ENCODE measurements at places on chromosomes 1 and 21.

DNA sequence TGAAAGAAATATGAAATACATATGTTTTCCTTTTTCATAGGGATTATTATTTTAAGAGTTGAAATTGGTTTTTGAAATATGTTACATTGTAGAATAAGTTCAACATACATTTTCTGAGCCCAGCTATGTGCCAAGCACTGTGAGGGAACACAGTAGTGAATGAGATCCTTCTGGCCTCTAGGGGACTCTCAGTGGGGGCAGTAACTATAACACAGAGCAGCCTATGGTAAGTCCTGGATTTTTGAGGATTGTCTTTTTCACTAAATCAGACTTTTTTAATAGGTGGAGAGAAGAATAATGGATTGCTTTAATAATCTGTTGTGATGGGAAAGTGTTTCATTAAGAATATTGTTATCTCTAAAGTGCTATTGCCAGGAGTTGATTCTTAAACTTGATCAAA is 2.4 kb downstream of the DNAJC6 start:
- no peak for DNase-seq

DNA sequence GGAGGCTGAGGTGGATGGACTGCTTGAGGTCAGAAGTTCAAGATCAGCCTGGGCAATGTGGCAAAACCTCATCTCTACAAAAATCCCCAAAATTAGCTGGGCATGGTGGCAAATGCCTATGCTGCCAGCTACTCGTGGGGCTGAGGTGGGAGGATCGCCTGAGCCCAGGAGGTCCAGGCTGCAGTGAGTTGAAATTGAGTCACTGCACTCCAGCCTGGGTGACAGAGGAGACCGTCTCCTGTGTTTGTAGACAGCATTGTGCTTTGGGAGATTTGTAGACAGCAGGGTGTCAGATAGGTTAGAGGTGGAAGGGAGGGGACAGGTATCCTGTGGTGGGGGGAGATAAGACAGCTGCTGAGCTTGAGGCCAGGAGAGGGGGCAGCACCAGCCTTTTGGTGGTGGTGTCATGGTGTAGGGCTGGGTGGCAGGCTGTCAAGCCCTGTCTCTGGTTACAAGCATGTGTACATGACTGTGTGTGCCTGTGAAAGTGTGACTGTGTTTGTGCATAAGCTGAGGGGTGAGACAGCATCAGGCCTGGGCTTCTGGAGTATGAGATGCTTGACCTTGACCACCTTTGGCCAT is 15.2 kb downstream of the PPFIA4 start:
- no peak for DNase-seq

DNA sequence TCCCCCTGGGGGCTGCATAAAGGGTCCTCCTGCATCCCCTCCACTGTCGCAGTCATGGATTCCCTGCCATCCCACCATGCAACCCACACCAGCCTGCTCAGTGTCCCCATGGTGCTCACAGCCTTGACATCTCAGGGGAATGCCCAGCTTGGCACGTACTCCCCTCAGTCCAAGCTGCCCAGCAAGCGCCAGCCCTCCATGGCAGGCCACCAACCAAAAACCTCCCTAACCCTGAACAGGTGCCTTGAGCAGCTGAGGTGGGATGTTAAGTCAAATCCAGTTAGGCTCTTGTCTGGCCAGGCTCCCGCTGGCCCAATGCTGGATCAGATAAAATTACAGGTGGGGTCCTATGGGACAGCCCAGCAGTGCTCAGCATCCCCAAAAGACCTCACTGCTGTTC is 341 bp downstream of the VTCN1 start:
- no peak for DNase-seq

GRCh38 chr1:195475568-195475967 is 1132.7 kb downstream of the KCNT2 start:
- no peak for DNase-seq

DNA sequence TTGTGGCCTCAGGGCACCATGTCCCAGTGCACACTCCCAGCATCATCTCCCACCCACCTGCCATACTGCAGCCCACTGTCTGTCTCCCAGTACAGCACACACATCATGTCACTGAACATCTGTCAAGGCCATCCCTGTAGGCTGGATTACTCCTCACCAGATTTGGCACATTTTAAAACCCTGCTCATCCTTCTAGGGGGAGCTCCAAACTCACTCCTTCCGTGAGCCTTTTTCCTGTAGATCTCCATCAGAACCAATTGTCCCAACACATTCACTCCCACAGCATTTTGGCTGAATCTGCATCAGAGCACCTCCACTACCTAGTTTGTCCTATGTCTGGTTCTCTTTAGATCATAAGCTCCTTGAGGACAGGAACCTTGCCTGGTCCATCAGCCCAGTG is 58.6 kb upstream of the GRIK3 start:
- DNase-seq: no peak

DNA sequence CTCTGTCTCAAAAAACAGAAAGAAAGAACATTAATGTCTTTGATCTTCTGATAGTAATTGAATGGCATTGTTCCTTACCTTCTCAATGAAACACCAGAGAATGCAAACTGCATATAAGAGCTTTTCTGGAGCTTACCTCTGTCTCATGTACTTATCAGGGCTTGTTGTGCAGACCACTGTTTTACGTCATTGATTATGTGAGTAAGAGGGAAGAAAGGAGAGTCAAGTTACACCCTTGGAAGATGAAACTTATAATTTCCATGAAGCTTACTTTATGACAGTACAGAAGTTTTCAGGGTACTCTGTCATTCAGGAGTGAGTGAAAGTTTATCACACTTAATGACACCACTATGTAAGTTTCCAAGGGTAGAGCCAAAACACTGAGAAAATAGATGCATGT is 49.0 kb upstream of the MAB21L3 start:
- DNase-seq: no peak

GRCh38 chr1:42529724-42530181 is 66.7 kb downstream of the CCDC30 start:
- no peak for DNase-seq

- no peak for DNase-seq
These were observed 80.9 kb upstream of the LBR start for GRCh38 chr1:225508538-225509375.

- DNase-seq: no peak
These were observed 100.4 kb upstream of the BRINP3 start for GRCh38 chr1:190578017-190578416.

- no peak for DNase-seq
These were observed 141.3 kb downstream of the TNR start for GRCh38 chr1:175602026-175602585.

- no peak for DNase-seq
These were observed 12.4 kb upstream of the PAPPA2 start for GRCh38 chr1:176450526-176450925.

GRCh38 chr21:38264571-38264970 is 7.8 kb downstream of the KCNJ15 start:
- no peak for DNase-seq

GRCh38 chr1:111399792-111400610 is 27.5 kb downstream of the OVGP1 start:
- no peak for DNase-seq

DNA sequence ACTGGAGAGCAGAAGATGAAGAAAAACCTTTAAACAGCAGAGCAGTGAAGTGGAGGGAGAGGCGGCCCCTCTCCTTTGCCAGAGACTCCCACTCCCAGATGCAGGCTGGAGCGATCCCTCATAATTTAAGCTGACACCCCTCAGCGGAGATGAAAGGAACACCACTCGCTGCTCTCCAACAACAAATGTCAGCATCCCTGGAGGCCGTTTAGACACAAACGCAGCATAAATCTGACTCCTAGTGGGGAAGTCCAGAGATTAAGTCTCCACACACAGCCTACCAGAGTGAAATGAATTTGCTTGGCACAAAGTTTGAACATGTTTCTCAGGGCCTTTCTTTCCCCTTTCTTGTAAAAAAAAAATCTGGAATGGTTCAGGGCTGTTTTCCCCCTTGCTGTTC is 137.8 kb downstream of the LMX1A start:
- no peak for DNase-seq

GRCh38 chr1:192530254-192530653 is 45.3 kb upstream of the RGS1 start:
- DNase-seq: no peak

DNA sequence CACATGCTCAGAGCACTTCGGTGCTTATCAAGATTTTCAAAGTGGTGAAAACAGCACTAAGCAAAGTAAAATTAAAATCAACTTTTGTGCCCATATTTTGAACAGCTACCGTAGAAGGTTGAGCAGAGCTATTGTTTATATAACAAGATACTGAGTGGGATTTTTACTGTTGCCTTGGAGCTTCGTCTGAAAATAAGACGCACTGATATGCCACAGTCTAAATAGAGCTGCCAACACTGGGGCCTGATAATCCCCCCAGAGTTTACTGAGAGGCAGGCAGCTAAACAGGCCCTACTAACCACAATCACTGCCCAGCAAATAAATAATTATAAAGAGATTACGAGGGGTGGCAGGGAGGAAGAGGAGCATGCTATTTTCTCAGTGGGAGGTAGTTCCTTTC is 650 bp upstream of the CCDC190 start:
- DNase-seq: no peak

DNA sequence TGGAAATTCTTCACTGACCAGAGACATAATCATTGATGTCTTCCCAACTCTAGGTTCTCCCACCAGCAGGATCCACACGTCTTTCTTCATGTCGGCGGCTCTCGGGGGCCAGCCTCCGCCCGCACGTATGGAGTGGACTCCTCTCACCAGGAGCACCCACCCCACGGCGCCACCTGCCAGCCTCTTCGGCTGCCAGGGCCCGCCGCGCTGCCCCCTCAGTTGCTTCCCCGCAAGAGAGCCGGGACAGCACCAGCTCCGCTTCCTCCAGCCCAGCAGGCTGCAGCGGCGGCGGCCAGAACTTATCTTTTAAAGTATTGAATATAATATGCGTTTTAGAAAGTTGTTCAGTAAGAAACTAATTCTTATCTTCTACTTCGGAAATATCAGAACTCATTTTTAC is 273.5 kb downstream of the LIPI start:
- DNase-seq: no peak

GRCh38 chr1:41184446-41184845 is 57.7 kb downstream of the SCMH1 start:
- no peak for DNase-seq

- no peak for DNase-seq
These were observed 24.9 kb upstream of the GRHL3 start for GRCh38 chr1:24294228-24294672.

DNA sequence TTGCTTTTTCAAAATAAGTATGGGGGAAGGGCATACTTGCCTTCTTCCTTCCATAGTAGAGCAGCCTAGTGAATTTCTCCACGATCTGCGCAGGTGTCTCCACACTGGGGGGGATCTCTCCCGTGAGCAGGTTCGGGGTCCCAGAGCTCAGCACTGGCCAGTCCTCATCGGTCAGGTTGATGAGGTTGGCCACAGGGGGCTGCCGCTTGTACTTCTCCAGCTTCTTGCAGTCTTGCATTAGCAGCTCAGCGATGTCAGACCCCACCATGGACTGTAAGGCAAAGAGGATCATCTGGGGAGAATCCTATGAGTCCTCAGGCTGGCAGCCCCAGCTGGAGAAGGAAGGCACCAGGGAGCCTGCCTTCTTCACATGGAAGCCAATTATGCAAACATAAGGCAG is 11.8 kb downstream of the SEC16B start:
- DNase-seq: no peak

- no peak for DNase-seq
These were observed 22.9 kb downstream of the ATP2B4 start for GRCh38 chr1:203649551-203649998.

DNA sequence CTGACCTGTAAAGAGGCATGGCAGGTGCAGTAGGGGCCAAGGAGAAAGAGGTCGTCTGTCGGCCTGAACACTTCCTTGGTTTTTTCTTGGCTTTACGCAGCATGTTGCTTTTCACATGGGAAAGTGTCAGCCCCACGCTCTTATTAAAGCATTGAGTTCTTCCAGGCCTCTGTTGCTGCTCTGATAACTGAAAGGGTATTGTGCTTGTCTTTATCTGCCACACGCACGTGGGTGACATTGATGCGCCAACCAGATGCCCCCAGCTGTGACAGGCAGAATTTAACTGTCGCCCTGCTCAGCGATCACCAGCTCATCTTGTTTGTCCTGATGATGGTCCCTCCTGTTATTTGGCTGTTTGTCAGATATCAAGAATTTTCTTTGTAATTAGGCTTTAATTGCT is 76.5 kb downstream of the GALNT2 start:
- DNase-seq: no peak

DNA sequence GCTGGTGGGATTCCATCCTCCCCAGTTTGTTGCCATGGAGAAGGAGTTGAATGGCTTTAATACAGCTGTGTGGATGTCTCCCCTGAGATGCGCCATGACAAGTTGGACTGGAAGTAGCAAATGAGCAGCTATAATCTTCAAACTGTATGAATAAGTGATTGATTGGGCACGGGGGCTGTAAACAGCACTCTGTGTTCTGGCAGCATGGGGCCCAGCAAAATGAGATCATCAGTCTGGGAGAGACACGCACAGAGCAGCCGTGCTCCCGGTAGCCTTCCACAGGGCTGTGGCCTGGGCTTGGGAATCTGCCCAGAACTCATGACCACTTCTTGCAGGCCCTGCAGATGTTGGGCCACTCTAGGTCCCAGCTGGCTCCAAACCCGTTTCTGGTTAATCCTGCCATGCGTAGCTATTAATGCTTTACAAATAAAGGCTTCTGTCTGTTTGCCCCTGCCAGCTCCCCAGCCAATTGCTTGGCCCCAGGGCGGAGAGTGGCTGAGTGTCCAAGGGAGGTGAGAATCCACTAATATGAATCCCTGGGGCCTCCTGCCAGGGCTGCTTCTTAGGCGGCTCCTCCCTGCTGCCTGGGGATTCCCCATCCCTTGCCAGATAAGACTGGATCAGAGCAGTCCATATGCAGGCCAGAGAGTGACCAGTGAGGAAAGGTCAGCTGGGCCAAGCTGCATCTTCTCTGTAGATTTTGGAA is 642.9 kb downstream of the AJAP1 start:
- no peak for DNase-seq

- DNase-seq: no peak
These were observed 707 bp downstream of the PRCC start for GRCh38 chr1:156767879-156768604.
